GM04503 (cell line): ENCODE measurements at places on chromosomes 3 and 15.

- DNase-seq, result no peak
Measured at GRCh38 chr3:105504440-105504951, 137.8 kb downstream of the ALCAM start.

DNA sequence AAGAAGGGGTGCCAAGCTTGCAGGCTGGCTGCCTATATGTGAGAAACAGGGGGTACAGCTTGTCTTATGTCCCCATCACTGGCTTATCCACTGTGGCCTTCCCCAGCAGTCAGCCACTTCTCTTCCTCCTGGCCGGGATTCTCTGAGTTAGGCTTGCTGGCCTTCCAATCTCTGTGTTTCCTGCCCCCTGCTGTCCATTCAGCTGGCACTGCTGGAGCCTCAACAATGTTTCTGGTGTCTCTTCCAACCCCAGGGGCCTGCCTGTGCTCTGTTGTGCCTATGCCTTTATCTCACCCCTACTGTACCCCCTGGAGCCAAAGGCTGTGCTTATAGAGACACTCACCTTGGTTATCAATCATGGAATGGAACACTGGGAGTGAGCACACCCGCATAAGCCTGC, 36.5 kb downstream of the ANAPC13 start:
- no peak for DNase-seq

- no peak for DNase-seq
Measured at GRCh38 chr3:62142331-62143085, 230.8 kb downstream of the FEZF2 start.

GRCh38 chr3:131735116-131735515, 232.3 kb upstream of the MRPL3 start:
- DNase-seq, result no peak

DNA sequence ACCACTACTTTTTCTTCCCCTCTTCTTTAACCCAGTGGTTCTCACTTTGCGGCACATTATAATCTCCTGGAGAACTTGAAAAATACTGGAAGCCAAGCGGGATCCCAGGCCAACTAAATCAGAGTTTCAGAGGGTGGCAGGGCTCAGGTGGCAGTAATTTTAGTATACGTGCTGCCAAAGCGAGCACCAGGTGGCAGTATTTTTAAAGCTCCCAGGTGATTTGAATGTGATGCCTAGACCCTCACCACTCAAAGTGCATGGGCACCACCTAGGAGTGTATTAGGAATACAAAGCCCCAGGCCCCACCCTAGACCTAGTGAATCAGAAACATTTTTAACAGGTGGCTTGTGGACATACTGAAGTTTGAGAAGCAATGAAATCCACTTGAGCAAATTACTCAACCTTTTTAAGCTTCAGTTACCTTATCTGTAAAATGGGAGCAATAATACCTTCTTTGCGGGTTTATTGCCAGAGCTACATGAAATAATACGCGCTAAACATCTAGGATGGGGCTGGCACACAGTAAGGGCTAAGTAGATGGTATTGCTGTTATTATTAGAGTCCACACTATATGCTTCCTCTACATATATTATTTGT, 8.3 kb downstream of the B3GALNT1 start:
- no peak for DNase-seq

GRCh38 chr3:22115581-22115980, 364.6 kb upstream of the ZNF385D start:
- DNase-seq, result no peak

GRCh38 chr3:64008017-64008416, 15.3 kb downstream of the PSMD6 start:
- DNase-seq, result no peak

DNA sequence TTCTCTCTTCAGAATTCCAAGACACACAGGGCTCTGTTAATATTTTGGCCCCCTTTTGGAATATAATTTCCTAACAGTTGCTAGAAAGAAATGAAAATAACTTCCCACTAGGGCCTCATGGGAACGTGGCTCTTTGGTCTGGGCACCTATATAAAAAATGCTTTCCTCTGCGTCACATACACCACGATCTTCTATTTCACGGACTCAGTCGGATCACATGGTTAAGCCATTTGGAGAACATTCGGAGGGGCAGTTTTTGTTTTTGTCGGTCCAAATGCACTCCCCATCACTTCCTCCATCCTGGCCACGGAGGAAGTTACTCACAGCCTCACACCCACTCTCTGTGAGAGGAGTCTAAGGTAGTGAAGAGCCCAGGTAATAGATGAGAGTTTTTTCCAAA, 21.0 kb downstream of the TMEM44 start:
- no peak for DNase-seq

DNA sequence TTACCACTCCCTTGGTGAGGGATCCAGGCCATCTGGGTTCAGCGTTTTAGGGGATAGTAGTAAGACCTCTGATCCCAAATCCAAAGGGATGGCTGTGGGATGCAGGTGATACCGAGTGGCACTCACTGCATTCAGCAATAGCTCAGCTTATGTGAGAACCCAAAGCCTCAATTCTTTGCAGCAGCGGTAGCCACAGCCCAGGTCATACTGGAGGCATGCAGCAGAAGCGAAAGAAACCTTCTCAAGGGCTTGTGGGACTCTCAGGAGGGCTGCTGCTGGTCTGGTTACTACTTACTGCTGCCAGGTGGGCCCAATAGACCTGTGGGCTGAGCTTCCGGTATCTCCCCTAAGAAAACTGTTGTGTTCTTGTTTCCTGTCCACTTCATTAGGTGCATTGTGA, 38.0 kb downstream of the CHCHD6 start:
- no peak for DNase-seq

GRCh38 chr3:171328419-171329082, 131.7 kb downstream of the TNIK start:
- DNase-seq, result no peak

GRCh38 chr3:128665362-128666021, 14.9 kb upstream of the RPN1 start:
- no peak for DNase-seq

GRCh38 chr15:64681424-64682024, 93.9 kb downstream of the RBPMS2 start:
- no peak for DNase-seq

DNA sequence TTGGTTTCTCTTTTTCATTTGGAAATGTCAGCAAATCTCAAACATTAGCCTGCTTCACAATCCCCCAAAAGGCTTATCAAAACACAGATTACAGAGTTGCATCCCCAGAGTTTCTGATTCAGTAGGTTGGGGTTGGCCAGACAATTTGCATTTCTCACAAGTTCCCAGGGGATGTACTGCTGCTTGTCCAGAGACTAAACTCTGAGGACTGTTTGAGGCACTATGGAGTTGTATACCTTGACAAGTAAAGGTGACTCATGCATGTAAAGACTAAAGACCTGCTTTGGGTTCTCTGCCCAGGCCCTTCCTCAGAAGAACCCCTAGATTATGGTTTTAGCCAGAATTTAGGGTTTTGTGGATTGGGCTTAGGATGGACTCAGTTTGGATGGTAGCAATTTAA, 151.1 kb upstream of the ARHGEF26 start:
- DNase-seq, result no peak

DNA sequence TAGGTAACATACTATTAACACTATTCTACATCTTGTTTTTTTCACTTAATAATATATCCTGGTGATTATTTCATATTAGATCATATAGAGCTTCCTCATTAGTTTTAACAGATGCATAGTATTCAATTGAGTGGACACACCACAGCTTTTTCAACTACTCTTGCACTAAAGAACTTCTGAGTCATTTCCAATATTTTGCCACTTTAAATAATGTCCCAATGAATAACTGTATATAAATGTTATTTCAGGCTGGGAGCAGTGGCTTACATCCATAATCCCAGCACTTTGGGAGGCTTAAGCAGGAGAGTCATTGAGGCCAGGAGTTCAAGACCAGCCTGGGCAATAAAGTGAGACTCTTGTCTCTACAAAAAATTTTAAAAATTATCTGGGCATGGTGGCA, 26.9 kb downstream of the MAP1A start:
- DNase-seq, result no peak

DNA sequence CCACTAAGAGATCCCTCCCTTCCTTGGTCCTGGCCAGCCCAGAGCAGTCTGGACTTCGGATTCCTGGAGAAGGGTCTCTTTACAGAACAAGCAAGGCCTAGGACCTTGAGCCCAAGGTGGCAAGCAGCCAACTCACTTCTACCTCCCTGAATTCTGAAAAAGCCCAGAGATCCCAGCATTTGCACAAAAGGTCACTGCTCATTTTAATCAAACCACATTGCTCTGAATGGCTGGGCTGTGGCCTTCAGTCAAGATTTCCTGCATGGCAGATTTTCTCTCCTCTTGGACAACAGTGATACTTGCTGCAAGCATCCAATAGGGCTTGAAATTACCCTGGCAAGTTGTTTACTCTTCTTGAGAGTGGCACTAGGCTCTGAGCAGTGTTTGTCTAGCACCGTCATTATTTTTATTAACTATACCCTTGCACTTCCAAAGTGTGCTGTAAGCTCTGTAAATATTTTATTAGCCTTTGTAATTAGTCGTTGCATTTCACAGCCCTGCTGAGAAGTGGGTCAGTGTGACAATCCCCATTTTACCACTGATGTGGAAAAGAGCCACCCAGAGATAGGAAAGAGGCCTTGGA, 274.7 kb upstream of the CTNNB1 start:
- DNase-seq, result no peak

GRCh38 chr3:56927855-56928254, 126.1 kb upstream of the ARHGEF3 start:
- DNase-seq, result no peak

GRCh38 chr3:41106691-41107090, 92.6 kb upstream of the CTNNB1 start:
- DNase-seq, result no peak

- DNase-seq, result no peak
Measured at GRCh38 chr3:51945031-51945840, 3.1 kb downstream of the PARP3 start.

DNA sequence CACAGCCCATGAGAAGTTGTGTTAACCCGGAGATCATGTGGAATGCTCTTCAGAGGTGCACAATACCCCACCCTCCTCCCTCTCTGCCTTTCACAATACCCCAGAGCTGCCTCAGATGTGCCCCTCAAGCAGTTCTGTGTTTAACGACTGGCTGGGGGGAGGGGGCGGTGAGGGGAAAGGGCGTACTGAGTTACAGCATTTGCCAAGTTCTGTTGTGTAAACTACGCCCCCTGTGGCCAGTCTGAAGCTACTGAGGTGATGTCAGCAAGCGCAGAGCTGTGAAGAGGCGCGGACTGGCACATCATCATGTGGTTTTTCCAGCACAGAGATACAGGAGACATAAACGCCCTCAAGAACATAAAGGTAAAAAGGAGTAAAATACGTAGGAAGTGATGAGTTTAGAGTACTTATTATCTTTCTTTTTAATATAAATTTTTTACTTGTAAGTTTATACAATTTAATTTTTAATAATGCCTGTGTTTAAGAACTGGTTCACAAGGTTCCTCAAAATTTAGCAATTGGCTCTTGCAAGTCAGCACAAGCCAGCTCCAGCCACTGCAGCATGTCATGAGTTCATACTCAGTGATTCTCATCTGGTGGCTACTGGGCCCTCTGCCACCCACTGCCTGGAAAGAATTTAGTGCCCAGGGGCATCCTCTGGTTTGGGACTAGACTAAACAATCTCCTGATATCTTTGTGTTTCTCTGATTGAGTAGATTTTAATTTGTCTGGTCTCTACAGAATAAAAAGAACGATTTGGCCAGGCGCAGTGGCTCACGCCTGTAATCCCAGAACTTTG, 1.7 kb downstream of the EPB42 start:
- DNase-seq, result no peak

- no peak for DNase-seq
Measured at GRCh38 chr15:69424748-69425413, 10.7 kb downstream of the KIF23 start.

GRCh38 chr15:30830961-30831360, 72.8 kb upstream of the FAN1 start:
- no peak for DNase-seq

- DNase-seq, result no peak
Measured at GRCh38 chr3:78725703-78726246, 1042.0 kb downstream of the ROBO1 start.

DNA sequence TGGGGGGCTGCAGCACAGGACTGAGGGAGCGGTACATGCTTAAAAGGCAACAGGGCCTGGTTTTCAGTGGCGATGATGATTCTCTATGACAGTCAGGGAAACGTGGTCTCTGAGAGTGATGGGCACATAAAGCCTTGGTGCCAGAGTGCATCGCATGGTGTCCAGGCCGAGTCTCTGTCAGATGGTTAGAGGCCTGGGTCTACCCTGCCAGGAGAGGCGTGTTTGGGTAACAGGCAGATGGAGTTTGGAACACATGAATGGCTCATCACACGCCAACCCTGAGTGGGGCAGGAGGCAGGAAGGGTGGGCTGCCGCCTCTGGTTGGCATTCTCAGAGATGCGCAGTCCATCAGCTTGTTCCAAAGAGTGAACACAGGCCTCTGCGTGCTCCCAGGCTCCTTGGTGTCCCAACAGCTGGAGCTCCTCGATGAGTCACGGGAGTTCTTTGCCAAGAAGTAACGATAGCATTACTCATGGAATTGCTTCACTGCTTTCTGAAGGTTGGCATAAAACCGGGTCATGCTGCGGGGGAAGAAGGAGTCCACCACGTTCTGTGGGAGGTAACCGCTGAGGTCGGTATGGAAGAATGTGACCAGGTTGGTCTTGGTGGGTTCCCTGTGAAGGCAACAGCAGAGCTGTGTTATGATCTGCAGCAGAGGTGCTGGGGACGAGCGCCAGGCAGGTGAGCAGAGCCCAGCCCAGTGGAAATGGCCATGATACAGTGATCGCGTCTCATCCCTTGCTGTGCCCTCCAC, 11.0 kb downstream of the STARD5 start:
- DNase-seq, result peak; percentile 97

DNA sequence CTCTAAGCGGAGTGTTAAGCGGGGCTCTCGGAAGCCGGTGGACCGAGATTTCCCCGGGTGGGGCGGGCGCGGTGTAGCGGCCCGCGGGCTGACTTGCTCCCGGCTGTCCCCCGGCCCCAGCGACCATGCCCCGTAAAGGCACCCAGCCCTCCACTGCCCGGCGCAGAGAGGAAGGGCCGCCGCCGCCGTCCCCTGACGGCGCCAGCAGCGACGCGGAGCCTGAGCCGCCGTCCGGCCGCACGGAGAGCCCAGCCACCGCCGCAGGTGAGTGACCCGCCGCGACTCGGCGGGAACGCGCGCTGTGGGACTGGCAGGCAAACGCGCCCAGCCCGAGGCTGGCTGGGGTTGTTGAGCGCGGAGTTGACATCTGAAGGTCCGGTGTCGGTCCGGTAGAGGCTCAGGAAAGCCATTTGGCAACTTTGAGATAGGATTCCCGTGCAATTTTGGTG, 1.3 kb downstream of the SMC4 start:
- DNase-seq, result no peak

DNA sequence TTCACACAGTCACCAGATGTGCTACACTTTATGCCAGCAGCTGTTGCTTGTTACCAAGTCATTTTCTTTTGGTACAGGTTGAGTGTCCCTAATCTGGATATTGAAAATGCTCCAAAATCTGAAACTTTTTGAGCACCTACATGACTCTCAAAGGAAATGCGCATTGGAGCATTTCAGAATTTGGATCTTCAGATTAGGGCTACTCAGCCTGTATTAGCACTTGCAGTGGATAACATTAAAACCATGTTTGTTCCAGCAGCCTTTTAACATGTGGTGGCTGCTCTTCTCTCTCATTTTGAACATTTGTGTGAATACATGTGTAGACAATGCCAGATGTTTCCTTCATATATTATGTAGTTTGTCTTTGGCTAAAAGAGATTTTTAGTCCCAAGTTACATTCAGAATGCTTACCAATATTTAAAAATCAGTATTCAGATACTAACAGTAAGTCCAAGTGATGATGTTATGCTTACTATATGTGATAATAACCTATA, 230.9 kb upstream of the UBE2E1 start:
- no peak for DNase-seq

GRCh38 chr3:61015408-61015807, 235.8 kb downstream of the FHIT start:
- no peak for DNase-seq
